ENCODE measurements at places on chromosomes 13 and 19.

DNA sequence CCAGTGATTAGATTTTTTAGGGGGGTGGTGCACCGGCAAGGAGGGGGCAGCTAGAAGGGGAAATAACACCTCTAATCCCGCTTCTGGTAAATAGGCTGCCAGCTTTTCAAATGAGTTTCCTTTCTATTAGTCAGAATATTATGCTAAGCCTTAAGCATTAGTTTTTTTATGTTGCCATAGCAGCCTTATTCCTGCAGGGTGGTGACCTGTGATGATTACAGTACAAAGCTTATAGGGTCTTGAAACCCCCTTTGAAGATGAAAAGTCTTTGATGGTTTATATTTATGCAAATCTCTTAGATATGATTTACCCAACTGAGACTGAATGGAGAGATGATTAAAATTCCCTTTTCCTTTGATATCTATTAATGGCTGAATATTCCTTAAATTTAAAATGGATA is 109.8 kb downstream of the ZIC5 start:
- no peak for DNase-seq

DNA sequence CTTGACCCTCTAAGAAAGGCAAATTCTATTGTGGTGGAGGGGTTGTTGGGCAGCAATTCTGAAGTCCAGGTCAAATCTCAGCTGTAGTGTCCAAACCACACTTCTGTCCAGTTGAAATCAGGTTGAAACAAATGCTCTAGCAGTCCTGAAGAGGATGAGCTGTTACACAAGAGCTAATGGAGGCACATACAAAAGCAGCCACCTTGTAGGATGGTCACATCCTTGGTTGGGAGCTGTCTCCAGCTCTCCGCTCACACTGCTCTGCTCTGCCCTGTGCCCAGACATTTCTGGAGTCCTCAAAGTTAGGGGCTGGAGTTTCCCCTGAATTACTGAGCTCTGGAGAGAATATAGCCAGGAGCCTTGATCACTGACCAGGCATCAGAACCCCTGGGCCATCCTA is 47.2 kb downstream of the GPR12 start:
- DNase-seq = no peak

DNA sequence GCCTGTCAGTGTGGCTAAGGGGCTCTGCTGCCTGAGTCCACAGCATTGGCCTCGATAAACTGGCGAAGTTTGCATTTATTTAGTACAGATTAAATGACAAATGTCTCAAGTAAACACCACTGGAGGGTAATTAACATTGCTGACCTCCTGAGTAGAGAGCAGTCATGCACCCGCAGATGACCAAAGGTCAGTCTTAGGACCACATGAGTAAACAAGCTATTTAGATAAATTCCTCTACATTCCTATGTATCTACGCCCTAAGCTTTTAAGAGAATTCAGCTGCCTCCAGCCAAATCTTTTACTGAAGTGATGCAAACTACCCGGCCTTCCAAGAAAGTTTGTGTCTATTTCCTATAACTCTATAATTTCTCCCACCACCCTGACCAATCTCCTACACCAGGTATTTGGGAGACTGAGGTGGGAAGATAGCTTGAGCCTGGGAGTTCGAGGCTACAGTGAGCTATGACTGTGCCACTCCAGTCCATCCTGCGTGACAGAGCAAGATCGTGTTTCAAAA is 22.9 kb downstream of the CD70 start:
- no peak for DNase-seq

DNA sequence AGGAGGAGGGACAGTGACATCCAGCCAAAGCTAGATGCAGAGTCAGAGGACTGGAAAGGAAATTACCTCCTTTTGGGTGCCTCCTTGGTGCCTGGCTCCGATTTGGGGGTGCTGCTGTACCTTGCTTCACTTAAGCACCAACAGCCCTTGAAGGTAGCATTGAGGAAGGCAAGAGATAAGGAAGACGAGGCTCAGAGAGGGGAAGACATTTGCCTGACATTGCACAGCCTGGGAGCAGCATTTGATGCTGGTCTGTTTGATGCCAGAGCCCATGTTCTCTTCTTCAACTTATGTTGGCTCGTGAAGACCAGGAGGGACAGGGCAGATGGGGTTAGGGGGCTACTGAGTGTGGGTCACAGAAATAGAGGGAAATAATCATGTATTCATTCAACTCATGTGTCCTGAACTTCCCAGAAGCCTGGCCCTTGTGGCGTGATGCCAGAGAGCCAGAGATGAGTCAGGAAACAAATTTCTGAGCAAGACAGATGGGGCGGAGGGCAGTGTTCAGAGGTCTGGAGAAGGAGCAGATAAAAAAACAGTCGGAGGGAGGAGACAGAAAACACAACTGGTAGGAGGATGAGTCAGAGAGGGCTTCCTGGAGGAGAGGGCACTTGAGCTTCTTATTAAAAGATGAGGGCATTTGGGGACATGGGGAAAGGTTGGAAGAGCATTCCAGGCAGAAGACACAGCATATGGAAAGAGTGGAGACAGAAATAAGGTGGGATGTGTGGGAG is 3.0 kb upstream of the C19orf81 start:
- DNase-seq = no peak

- DNase-seq = no peak
Observed at GRCh38 chr19:35216833-35217648, 11.5 kb downstream of the FAM187B start.

GRCh38 chr19:35992907-35993765 is 1.9 kb upstream of the SDHAF1 start:
- no peak for DNase-seq

DNA sequence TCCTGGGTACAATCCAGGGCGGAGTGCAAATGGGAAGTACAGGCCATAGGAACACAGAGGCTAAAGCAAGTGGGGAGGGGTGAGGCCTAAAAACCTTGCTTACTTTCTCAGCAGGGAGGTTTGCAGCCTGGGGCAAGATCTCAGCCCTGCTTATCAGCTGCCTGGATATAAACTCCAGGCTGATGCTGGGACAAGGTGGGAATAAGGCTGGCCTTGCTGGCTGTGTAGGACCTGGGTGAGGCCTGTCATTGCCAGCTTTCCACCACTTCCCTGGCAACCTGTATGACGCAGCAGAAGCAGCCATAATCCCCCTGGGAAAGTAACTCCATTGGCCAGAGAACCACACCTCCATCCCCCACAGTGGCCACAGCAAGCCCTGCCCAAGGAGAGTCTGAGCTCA is 279.1 kb upstream of the ATXN8OS start:
- DNase-seq = no peak

DNA sequence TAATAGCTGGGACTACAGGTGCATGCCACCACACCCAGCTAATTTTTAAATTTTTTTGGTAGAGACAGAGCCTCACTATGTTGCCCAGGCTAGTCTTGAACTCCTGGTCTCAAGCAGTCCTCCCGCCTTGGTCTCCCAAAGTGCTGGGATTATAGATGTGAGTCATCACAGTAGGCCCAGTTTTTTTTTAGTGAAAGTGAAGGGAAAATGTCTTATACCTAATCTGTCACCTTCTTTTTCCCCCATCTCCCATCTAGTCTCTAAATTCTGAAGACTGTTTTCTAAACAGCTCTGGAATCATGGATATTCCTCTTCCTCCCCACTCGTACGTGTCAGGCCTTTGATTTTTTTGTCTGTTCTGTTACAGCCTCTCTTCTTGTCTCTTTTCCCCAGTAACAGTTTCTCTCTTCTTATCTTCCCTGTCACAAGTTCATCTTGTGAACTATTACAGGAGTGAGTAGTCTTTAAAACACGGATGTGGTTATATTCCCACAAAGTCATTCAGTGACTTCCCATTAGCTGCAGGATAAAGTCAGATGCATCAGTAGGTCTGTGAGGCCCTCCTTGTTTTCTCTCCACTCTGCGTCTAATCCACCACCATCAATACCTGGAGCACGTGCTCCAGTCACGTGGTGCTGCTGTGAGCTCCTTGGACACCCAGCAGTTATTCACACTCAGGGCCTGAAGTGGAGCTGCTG is 2.9 kb downstream of the CDC16 start:
- DNase-seq = no peak
